Stimulated activated CD8-positive, alpha-beta memory T cell treated with anti-CD3 and anti-CD28 coated beads, Interleukin-4, amount 100 ng/mL, for 48 hours (primary cell): ENCODE measurements at places on chromosomes 13 and 19.

GRCh38 chr13:36736119-36736726, 62.4 kb downstream of the SERTM1 start:
- DNase-seq, result peak; percentile 50

GRCh38 chr19:34430738-34431625, 2.8 kb downstream of the UBA2 start:
- no peak for DNase-seq

DNA sequence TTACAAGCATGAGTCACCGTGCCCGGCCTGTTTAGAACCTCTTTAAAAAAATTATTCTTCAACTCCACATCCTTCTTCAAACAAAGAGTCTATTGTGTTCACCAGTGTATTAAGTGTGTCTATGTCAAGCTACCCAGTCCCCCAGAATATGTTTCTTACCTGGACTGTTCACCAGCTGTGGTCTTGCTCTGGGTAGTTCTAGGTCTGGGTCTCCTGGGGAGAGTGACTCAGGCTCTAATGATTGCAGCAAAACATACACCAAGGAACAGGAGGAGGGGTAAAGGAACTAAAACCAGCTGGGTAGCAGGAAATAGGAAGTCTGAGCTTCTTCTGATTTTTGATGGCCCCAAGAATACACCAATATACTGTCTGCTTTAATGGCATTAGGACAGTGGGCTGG, at the start of gene FPR1:
TSS of gene FPR1 (minus strand) at position 224 of the 400 bp plus-strand sequence. CDS start 4,884 bp downstream, outside the sequence.
- DNase-seq, result no peak

DNA sequence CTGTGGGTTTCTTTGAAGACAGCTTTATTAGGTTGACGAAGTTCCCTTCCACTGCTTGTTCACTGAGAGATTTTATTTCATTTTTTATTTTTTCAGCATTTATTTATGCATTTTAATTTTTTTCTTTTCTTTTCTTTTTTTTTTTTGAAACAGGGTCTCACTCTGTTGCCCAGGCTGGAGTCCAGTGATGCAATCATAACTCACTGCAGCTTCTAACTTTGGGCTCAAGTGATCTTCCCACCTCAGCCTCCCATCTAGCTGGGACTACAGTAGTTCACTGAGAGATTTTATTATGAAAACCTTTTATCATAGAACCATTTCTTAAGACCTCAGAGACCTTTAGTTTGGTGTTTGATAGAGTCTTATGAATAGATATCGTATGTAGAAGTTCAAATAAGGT, 10.3 kb upstream of the ZNF177 start:
- DNase-seq, result no peak
